ENCODE measurements at places on chromosomes 13 and 19.

DNA sequence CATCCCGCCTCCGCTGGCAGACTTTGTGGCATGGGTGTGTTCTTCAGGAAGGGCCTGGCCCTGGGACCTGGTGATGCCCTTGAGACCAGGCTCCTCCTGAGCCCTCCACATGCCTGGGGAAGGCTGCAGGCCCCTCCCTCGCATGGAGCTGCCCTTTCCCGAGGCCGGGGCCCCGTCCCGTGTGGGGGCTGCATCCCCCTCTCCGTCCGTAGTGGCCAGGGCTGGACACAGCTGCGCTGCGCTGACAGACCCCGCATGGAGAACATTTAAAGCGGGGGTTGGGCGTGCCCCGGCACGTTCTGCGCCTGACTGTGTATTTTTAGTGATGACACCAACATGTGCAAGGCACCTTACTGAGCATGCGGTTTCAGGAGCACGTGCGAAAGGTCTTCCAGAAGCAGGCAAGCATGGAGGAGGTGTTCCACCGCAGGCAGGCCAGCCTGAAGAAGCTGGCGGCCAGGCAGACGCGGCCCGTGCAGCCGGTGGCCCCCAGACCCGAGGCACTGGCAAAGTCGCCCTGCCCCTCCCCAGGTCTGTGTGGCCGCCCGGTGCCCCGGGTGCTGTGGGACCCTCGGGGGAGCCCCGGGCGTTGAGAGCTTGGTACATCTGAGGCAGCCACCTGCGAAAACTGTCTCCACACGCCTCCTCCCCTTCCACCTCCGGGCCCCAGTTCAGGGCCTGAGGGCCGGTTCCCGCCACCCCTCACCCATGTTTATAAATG, 28.8 kb upstream of the F7 start:
- DNase-seq, result no peak

DNA sequence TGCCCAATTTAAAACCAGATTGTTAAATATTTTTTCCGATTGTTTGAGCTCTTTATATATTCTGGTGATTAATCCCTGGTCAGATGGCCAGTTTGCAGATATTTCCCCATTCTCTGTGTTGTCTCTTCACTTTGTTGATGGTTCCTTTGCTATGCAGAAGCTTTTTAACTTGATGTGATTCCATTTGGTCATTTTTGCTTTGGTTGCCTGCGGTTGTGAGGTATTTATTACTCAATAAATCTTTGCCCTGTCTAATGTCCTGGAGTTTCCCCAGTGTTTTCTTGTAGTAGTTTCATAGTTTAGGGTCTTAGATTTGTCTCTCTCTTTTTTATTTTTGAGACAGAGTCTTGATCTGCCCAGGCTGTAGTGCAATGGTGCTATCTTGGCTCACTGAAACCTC, 23.8 kb upstream of the LMO7 start:
- no peak for DNase-seq

- DNase-seq, result no peak
These were observed 36.3 kb downstream of the CYP2B6 start for GRCh38 chr19:41027273-41027967.

DNA sequence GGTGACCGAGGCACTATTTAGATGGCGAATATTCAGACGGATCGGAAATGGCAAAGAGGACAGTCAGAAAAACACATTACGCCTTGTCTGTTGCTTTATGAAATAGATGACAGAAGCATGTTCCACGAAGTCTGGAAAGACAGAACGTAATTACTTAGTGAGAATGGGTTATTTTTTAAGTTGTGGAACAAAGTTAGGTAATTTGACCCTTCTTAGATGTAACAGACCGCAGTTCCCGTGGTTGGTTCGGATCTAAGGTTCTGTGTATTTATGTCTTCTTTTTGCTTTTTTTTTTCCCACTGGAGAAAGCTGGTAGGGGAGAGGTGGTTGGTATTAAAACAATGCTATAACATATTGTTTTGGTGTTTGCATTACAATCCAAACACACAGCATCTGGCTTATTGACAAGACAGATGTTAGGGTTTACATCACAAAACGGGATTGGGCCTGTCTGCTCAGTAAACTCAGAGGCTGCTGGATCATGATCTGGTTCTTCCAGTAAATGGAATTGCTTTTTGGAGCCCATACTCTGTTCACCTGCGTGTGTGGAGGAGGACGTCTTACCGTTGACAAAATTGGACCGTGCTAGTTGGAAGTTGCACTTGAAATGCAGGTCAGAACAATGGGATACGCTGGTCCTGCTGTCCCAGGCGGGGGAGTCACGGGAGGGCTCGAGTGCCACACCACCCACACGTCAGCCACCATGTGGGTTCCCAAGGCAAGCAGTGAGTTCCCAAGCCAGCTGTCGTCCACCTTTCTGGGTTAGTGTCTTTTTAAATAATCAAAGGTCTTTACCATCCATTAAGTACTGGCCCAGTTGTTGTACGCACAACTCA, 13.8 kb downstream of the ATP11A start:
- DNase-seq, result no peak

GRCh38 chr13:62837895-62838294, 1422.2 kb upstream of the PCDH20 start:
- DNase-seq, result no peak

DNA sequence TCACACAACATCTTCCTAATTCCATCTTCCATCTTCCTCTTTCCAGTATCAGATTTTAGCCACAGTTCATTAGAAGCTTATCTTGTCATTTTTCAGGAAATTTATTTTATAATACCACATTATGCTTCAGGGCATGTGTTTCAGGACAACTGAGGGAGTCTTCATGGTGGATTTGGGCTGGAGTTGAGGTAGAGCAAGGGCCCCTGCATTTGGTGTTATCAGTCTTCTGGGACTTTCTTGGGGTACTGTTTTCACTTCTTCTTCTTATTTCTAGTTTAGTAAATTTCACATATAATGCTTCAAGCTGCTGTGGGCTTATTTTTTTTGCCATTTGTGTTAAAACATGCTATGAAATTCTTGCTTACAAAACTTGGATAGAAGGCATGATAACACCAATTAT, 188.7 kb downstream of the LHFPL6 start:
- DNase-seq, result no peak

DNA sequence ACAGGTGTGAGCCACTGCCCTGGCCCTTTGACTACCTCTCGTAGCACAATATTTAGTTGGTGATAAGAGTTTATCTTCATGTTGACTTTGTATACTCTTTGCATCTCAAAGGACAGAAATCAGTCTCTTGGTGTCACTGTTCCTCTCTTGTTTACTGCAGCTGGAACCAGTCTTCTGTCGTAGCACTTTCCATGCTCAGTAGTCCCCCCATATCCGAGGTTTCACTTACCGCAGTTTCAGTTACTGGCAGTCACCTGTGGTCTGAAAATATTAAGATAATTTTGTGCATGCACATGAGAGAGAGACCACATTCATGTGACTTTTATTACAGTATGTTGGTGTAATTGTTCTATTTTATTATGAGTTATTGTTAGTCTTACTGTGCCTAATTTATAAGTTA, 49.1 kb downstream of the WASF3 start:
- DNase-seq, result no peak

DNA sequence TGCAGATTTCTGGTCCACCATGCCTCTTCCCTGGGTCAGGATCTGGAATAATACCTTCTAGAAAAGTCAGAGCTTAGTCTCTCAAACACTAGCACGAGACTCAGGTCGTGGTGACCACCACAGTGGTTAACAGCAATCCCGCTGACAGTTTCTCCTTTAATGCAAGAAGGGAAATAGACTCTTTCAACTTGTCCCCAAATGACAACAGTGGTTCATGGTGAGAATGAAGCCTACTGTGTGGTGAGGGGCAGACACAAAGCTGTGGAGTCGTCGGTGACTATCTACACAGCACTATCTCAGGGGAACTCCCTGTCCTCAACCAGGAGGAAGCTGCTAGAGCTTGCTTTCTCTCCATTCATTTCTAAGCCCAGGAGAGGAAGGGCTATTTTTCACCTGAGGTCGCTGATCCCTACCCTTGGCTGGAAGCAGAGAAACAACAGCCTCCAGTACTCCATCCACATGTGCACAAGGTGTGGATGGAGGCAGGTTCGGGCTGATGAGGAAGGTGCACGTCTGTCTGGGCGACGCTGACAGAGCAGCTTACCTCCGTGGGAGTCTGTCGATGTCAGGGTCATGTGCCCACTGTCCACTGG, 72.4 kb downstream of the STK24 start:
- DNase-seq, result no peak
